ENCODE measurements at places on chromosomes 4 and X.

DNA sequence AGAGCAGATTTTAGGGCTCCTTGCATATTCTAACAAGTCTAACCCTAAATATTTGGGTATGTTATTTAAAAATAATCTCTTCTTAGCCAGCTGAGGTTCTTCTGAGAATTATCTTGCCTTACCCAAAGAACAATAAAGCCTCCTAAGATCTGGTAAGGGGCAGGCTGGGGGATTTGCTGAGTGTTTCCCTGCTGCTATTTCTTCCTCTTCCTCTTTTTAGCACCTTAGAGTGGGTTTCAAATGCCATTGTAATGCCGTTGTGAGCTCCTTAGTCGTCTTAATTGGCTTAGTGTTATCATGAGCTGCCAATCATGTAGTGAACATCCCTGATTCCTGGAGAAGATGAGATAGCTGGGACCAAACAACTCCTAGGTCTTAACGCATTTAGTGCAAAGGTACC is 15.4 kb downstream of the STOX2 start:
- no peak for DNase-seq

DNA sequence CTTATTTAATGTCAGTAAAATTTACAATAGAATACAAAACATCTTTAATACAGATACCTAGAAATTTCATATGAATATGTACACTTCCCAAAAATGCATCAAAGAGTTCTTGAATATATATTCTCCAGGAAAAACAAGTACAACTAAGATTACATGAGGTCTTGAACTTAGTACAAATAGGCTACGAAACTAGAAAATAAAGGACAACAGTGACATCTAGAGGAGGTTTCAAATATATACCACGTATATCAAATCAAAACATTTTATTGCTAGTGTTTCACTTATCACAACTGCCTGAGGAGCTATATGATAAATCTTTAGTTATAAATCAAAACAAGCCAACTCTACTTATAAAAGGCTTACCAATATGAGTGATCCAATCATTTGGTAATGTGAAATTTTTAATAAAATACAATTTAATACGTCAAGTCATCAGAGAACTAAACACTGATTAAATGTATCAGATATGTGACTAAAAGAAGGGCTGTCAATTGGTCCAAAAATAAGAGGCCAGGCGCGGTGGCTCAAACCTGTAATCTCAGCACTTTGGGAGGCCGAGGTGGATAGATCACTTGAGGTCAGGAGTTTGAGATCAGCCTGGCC is 36.6 kb downstream of the ANAPC10 start:
- no peak for DNase-seq

GRCh38 chrX:70979136-70979762 is 48.4 kb upstream of the SLC7A3 start:
- DNase-seq = no peak

DNA sequence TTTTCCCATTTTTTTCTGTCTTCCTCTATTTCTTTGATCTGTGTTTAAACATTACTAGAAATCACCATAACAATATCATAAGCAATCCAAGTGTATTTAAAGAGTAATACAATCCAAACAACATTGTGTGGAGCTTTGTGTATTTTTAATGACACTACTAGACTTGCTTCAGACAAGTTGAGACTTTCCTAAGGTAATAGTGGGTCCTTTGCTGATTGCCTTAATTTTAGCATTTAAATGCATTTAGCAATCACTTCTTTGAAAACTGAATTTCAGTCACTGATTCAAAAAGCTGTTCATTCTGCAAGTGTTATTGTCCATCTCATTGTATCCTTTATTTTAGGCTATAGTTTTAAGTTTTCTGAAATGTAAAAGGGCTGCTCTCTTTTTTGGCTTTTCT is 804.8 kb downstream of the ADGRL3 start:
- no peak for DNase-seq

DNA sequence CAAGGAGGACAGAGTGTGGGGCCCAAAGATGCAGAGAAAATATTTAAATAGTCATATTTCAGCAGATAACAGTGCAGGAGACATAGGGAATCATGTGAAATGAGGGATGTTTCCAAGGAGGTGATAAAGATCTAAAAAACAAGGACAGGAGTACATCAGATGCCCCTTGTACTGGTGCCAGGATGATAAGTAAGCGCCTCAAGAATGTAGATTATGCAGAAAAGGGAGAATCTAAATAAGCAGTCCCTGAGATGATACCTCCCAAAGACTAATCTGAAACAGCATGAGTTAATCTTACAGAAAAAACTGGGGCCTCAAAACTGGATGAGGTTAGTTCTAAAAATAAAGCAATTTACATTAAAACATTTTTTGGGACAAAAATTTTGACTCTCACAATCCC is 136.1 kb upstream of the WDFY3 start:
- DNase-seq = no peak

GRCh38 chrX:69083801-69084200 is 81.5 kb downstream of the PJA1 start:
- no peak for DNase-seq

GRCh38 chrX:150587585-150588503 is 19.4 kb downstream of the MTM1 start:
- peak; percentile 10 for DNase-seq

- no peak for DNase-seq
Observed at GRCh38 chr4:109996526-109996925, 83.8 kb downstream of the EGF start.

- DNase-seq = no peak
Observed at GRCh38 chrX:30865612-30866011, 23.4 kb downstream of the TAB3 start.

DNA sequence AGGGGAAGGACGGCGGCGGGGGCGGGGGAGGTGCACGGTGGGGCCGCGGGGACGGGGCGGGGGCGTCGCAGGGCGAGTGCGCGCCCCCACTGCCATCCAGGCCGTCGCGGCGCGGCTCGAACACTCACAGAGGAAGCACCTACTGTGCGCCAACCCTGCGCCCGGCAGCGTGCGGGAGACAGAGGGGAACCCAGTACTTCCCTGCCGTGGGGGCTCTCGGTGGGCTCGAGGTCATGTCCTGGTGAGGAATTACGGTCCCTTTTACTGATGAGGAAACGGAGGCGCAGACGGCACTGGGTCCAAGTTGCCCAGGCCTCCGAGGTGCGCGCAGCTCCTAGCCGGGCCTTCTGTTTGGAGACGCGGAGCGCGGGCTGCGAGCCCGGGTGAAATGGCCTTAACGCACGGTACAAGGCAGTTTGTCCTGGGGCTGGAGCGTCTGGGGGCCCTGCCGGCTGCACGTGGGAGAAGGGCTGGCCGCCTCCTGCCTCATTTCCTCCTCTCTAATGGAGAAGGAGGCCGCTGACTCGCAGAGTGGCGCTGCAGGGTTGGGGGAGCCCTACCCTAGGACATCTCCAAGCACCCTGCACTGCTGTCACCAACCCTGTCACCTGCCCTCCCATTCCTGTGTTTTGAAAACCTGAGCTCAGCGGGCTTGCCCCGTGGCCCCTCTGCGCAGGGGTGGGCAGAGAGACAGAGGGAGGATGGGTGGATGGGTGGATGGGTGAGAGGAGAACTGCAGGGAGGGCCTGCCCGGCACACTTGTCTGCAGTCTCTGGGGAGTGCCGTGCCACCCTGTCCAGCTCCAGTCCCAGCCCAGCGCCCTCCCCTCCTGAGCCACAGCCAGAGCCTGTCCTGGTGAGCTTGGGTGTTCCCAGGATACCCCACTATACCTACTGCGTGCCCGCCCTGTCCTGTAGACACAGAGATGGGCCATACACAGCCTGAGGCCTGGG is 106.0 kb downstream of the ADRA2C start:
- DNase-seq = no peak

DNA sequence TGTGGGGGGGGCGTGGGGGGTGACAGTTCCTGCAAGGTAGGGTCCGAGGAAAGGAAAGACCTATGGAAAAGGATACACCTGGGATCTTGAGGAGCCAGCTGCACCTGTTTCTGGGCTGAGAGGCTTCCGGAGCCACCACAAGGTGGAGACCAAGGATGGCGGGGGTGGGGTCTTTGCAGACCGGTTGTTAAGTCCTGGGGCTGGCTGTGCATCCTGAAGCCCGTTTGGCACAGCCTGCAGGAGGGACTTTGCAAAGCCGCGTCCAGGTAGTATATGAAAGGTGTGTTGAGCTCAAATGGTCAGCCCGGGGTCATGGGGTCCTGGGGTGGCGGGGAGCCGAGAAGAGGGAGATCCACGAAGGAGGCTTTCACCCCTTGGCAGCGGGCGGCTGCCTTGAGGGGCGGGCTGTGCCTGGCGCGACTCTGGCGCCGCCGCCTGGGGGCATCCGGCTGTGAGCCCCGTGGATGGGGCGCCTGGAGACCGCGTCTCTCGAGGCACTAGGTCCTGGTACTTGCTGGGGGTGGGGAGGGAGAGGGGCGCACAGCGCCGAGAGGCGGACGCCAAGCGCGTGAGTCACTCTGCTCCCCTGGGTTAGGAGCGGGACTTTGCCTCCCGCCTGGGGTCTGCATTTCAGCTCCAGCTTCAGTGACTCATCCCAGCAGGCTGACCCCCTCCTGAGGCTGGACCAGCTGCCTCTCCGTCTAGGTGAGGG is 58.2 kb upstream of the DYNLT3 start:
- no peak for DNase-seq

- DNase-seq = no peak
Observed at GRCh38 chr4:181006499-181007260, 1236.5 kb upstream of the TENM3 start.

- peak; percentile 34 for DNase-seq
Observed at GRCh38 chr4:122921971-122922876, at the start of gene NUDT6. Gene NUDT6, minus strand, starts transcription at chr4:122922597. Its CDS starts 25 bp downstream, at chr4:122922572.

GRCh38 chr4:121064482-121064881 is 7.9 kb downstream of the NDNF start:
- DNase-seq = no peak

DNA sequence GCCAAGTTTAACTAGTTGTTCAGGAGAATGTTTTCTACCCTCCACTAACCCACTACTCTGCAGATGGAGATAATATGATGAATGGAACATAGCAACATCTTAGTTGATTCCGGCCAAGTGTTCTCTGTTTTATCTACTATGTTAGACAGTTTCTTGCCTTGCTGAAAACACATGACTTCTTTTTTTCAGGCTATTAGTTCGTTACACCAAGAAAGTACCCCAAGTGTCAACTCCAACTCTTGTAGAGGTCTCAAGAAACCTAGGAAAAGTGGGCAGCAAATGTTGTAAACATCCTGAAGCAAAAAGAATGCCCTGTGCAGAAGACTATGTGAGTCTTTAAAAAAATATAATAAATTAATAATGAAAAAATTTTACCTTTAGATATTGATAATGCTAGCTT is 13.3 kb downstream of the ALB start:
- no peak for DNase-seq

DNA sequence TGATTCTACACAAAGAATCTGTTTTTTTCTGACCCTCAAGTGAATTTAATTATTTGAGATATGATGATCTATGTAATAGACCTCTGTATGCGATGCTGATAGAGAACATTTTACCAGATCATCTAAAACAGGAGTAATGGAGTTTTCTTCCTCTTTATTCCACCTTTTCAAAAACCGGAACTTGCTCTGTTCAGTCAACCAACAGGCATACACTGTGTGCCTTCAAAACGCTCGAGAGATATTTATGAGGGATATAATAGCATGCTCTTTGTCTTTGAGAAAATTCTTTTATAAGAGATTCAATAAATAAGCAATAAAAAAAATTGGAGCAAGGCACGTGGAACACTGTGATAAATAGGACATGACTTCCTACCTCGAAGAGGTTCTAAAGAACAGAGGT is 2.0 kb downstream of the NYX start:
- no peak for DNase-seq

GRCh38 chr4:110793890-110794554 is 171.1 kb upstream of the PITX2 start:
- no peak for DNase-seq

DNA sequence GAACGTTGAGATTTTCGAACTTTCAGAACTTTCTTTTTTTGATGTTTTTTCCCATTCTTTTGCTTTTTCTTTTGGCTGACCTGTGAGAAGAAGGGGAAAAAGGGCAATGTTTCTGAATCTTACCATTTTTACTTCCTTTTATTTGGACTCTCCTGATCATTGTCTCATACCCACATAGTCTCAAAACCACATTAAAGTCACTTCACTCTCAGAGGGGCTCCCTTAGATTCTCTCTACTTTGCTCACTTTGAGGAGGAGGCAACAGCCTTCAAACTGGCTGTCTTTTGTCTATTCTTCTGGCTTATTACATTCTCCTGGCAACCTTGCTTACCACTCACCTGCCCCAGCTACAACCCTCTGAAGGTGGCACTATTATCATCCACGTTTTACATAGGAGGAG is 3.7 kb downstream of the CXCL9 start:
- DNase-seq = no peak

DNA sequence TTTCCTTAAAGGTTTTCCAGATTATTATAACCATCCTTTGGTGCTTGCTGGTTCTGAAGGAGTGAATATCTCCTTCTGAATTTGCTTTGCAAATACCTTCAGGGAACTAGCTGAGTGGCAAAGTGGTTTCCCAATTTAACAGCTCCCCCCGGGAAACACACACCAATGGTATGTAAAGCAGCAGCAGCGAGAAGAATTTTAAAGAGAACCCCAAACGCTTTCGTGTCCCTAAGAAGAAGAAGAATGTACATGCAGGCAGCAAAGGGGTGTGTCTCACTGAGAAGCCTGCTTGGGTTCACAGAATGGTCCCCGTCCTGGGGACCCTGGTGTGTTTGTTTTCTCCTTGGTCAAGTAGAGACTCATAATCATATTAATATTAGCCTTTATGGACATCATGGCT is 4.2 kb upstream of the AKAP17A start:
- no peak for DNase-seq

DNA sequence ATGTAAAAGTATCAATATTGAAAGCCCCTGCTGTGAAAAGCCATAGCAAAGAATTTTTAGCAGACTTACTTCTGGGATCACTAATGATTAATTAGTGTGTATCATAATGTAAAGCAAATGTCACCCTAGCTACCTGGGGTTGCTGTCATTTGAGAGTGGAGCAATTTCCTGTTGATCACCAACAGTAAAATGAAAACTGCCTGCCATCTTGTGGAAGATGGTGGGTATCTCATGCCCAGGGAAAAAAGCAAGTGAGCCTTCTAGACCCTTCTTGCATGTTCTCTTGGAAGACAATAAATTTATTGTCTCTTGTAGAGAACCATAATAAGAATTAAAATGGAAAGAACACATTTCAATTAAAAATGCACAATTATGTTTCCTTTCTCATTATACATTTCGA is 360.2 kb downstream of the ZIC3 start:
- no peak for DNase-seq

DNA sequence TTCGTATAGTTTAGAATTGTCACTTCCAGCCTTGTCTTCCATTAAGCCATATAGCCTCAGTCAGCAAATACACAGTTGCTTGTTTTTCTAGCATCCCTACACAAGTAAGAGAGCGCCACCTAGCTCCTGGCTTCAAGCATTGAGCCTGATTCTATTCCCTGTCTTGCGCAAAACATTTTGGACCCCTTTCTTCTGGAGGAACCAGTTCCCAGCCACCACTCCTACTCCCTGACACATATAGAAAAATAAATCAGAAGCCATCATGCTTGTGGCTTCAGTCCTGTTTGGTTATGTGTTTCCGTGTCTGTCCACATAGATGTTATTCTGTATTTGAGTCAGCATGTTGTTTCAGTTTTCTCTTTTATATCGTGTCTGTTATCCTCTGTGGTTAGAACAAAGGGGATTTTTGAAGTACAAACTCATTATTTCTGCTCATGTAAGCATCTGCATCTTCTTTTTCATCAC is 59.9 kb downstream of the GK start:
- DNase-seq = peak; percentile 34

Data from stimulated activated naive CD4-positive, alpha-beta T cell treated with Interleukin-2 at 50 U/mL for 16 hours (primary cell).